ENCODE measurements at places on chromosomes 3 and 15.

DNA sequence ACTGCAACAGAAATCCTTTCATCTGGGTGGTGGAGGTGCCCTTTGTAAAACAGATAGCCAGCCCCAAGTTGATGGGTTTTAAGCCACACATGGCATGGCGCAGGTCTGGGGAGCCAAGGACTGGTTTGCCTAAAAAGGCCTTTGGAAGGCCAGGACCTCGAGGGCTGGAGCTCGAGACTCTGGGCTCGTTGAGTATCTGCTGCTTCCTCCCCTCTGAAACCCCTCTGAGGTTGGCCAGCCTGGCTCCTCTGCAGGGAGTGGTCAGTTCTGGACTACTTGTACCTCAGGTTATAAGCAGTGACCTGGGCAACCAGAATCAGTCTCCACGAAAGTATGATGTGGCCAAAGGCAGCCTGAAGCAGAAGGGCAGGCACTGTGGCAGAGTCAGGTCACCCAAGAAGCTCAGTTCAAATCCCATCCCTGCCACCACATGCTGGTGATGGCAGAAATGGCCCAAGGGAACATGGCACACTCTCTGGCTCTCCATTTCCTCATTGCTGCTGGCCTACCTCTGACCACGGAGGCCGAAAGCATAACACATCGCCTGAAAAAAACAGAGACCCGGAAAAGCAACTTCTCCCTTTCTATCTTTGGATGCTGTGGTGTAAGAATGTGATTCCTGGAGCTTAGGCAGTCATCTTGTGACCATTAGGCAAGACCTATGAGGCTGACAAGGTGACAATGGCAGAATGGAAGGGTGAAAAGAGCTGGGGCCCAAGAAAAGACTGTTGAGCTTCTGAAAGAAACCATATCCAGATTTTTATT is 51.2 kb downstream of the WNT7A start:
- no peak for DNase-seq

GRCh38 chr3:184742676-184743135 is 30.8 kb upstream of the MAGEF1 start:
- no peak for DNase-seq

- no peak for DNase-seq
Measured at GRCh38 chr15:63403254-63403945, 21.8 kb upstream of the CA12 start.

GRCh38 chr3:64530434-64531049 is 157.3 kb downstream of the ADAMTS9 start:
- DNase-seq: peak; percentile 58

- peak; percentile 21 for DNase-seq
Measured at GRCh38 chr3:48130321-48130904, 57.8 kb downstream of the CDC25A start.

- peak; percentile 34 for DNase-seq
Measured at GRCh38 chr15:39474657-39475056, 106.2 kb upstream of the THBS1 start.

GRCh38 chr15:62732078-62732477 is 310.5 kb upstream of the TPM1 start:
- no peak for DNase-seq

DNA sequence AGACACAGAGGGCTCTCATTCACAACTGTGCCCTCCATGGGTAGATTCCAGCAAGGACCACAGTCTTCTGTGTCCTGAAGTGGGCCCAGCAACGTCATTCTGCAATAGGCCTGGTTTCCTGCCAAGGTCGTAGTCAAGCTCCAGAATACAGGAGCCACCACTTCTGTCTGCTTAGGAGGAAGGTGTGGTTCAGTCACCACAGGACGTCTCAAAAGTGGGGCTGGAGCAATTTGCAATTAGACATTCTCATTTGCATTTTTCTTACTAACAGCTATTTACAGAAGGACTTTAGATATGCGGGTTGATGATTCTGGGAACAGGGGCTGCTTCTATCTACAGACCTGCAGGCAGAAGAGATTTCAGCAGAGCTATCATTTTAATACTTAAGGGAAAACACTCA is 58.7 kb upstream of the MYRIP start:
- DNase-seq: no peak

- DNase-seq: no peak
Measured at GRCh38 chr3:109125902-109126301, 8.0 kb upstream of the MORC1 start.

DNA sequence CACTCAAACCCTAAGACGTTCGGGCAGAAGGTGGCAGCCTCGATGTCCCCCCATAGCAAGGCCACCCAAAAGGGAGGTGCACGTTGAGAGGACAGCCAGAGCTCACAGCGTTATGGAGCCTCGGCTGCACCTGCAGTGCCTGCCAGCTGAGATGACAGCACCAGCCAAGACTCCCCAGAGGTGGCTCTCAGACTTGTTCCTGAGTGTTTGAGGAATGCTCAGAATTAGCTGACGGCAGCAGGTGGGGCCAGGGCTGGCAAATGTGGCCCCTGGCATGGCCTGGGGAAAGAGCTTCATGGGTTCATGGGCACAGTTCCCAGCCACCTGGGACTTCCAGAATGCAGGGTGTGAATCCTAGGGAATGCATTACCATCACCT is 177.8 kb downstream of the KLF13 start:
- DNase-seq: no peak

DNA sequence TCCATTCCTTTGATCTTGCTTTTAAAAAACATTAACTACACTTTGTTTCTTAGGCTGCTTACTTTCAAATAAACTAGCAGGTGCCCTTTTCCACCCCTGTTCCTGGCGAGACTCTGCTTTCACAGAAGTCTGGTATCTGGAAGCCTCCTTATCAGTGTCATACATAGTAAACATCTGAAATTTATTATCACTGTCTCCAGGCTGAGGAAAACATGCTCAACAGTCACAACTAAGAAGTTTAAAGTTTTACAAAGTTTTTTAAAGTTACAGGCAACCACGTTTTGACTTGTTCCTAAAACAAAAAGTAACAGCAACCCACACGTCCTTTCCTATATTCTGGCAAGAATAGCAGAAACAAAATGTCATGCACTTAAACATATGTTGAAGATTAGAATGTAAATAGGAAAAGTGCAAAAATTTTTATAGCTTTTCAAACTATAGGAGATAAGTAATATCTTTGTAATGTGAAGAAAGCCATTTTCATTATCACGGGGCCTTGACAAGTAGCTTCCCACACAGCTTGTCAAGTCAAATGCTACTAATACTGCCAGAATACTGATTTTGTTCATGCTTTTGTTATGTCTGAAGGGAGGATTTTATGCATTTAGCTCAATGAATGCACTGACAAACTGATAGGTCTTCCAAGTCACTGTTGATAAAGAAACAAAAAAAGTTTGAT is 275.2 kb upstream of the KCNMB2 start:
- no peak for DNase-seq

DNA sequence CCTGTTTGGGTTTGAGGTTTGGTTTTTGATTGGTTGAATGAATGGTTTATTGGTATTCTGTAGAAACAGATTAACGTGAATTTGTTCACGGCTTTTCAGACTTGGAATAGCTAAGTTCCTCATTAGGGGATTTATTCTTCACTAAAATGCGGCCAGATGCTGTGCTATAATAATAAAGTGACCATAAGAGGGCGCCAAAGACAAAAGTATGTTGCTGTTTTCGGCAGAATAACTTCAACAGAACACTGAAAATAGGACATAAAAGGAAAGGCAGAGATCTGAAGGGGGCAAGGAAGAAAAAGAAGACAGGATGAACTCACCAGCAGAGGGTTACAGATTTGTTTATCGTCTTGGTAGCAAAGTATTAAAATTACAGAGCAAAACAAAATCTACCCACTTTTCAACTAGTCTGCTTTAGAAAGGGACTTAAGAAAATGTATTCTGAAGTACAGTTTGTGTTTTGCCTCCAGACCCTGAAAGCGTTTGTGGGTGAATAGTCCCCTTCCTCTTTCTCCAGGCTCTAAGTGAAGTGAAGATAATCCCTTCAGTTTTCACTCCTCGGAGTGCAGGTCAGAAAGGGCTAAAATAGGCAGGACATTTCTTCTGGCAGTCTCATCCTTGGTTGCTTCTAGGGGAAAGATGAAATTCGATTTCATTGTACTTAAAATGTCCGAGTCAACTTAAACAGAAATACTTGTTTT is 147.6 kb downstream of the IL20RB start:
- DNase-seq: peak; percentile 56
